ENCODE measurements at places on chromosomes 1 and 21. TPM values are rescaled to one million over a fixed set of nuclear protein-coding genes. Genes with fewer than 3 reads are reported as not detected.

The VCAM1 gene
- total RNA-seq = 25.1 TPM

The ATP6V1G3 gene
- total RNA-seq = not detected

The NUDT4B gene
- 65.2 TPM for total RNA-seq

The ANXA9 gene
- 0.68 TPM for total RNA-seq

Measured in subcutaneous adipose tissue (tissue), 4 donors.